Panc1 (cell line): ENCODE measurements at places on chromosomes 2 and 18.

- no peak for DNase-seq
Observed at GRCh38 chr2:206202446-206202845, 42.8 kb downstream of the EEF1B2 start.

- DNase-seq = no peak
Observed at GRCh38 chr2:240373289-240373885, 62.1 kb upstream of the GPC1 start.

DNA sequence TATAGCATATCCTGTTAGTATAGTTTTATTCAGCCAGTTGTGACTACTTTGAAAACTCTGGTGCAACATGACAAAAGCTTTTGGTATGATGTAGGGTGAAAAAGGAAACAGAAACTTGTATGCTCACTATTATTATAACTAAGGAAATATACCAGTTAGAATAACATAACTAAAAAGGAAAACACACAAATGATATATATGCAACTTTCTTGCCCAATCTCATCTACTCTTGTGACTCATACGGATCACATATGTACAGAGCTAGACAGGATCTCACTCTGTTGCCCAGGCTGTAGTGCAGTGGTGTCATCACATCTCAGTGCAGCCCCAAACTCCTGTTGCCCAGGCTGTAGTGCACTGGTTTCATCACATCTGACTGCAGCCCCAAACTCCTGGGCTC lies 12.4 kb upstream of the TLK1 start:
- no peak for DNase-seq

DNA sequence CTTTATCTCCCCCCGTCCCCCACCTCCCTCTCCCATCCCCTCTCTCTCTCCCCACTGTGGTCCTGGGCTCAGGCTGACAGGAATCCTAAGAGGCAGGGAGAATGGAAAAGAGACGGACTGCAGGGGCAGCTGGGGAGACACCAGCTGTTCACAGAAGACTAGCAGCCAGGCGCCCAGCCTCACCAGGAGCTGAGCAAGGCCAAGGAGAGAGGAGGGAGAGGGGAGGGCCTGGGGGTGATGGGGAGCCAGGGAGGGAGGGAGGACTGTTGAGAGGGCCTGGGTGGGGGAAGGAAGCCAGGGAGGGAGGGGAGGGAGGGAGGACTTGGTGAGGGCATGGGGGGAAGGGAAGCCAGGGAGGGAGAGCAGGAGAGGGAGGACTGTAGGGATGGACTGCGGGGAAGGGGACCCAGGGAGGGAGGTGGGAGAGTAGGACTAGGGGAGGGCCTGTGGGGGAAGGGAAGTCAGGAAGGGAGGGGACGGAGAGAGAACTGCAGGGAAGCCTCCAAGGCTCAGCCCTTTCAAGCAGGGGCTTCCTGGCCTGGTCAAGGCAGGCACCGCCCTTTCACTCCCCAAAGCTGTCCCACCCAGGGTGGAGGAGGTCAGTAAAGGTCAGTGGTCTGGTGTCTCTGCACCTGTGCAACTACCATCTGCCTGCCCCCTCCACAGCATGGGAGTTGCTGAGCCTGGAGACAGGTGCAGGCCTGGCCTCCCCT lies 517.7 kb upstream of the MYT1L start:
- DNase-seq = no peak

- DNase-seq = no peak
Observed at GRCh38 chr18:62512996-62513395, 9.8 kb upstream of the ZCCHC2 start.

DNA sequence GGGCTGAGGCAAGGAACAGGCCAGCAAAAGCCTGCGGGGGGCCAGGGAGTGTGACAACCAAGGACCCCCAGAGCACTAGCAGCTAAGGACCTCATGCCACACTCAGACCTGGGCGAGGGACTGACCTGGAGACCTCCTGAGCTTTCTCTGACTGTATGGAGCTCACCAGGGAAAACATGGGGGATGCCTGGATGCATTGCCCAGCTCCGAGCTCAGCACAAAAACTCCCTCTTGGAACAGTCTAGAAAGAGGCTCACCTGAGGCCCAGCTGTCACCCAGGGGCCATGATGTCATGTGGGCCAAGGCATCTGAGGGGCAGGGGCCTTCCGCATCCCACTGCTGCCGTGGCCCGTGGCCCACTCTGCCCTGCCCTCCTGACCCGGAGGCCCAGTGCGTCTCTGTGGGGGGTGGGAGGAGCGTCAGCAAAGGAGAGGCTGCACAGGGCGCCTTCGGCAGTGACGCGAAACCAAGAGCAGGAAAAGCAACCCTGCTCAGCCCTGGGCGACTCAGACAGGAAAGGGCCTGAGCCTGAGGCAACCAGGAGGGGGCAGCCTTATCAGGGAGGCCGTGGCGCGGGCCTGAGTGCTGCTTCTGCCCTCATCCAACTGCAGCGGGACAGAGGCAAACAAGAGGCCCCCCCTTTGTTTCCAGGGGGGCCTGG lies 57.3 kb upstream of the ALPP start:
- DNase-seq = no peak

- no peak for DNase-seq
Observed at GRCh38 chr18:75128911-75129716, 79.8 kb downstream of the PTGR3 start.

GRCh38 chr18:14974576-14974975 lies 226.6 kb downstream of the ANKRD30B start:
- DNase-seq = no peak

GRCh38 chr2:31203916-31204315 lies 13.4 kb downstream of the CAPN14 start:
- no peak for DNase-seq

GRCh38 chr2:121175326-121175725 lies 109.7 kb downstream of the TFCP2L1 start:
- DNase-seq = no peak

DNA sequence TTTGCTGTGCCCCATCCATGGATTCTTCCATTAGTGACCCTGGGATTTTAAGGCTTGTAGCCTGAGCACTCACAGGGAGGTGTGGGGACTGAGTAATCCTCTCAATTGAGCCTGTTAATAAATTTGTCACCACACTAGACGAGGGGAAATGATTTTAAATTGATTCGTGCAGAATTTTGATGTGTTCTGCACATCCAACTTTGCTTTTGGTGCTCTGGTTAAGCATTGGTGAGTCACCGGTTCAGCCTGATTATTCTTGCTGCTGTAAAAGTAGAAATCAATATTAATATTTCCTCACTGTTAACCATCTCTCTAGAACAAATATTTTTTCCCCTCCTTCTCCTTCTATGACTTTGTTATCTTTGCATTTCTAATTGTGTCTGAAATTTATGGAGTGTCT lies 482.0 kb downstream of the TSN start:
- DNase-seq = no peak

DNA sequence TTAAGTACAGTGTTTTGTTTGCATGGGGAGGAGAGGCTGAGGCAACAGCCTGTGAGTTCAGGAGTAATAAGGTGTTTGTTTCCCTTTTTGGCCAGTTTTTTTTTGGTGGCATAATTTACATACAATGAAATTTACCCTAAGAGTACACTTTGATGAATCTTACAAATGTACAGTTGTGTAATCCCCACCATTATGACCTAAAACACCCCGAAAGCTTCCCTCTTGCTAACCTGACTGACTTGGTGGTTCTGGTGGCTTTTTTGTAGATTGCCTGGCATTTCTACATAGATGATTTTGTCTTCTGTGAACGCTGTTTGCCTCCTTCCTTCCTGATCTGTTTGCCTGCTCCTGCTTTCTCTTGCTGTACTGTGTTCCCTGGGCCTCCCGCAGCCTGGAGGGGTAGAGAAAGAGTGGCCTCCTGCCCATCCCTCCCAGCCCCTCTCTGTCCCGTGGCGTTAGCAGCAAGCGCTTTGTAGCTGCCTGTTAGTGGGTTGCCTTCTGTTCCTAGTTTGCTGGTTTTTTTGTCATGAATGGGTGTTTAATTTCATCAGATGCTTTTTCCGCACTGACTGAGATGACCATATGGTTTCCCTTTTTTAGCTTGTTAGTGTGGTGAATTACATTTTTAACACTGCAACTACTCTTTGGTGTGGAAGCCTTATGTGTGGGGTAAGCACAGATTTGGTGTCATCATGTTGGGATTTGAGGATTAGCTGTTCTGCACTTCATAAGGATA lies 32.1 kb downstream of the ASAP2 start:
- no peak for DNase-seq
